Sigmoid colon (tissue), 7 donors: ENCODE measurements at places on chromosomes 3 and 15. TPM values are rescaled to one million over a fixed set of nuclear protein-coding genes. Genes with fewer than 3 reads are reported as not detected.

GCNT3 gene
- total RNA-seq = not detected

ZNF660 gene
- total RNA-seq = 4.9 TPM

DNA sequence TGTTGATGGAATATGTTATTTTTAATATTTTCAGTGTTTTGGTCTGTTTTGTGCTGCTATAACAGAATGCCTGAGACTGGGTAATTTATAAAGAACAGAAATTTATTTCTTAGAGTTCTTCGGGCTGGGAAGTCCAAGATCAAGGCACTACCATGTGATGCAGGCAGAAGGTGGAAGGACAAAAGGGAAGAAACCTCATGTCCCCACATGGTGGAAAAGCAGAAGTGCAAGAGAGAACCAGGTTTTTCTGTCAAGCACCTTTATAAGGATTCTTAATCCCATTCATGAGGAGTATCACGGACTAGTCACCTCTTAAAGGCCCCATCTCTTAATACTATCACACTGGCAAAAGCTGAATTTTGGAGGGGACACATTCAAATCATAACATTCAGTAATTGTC is 57.9 kb upstream of the EPHB3 start:
- H3K4me1 ChIP-seq = no peaks in the 10 kb centered on the region
- H3K27me3 ChIP-seq = peaks cover 8% of the 10 kb centered on the region
- no peak overlapping the region for H3K27ac ChIP-seq
- no peak for DNase-seq
- H3K36me3 ChIP-seq = no peaks in the 10 kb centered on the region

DNA sequence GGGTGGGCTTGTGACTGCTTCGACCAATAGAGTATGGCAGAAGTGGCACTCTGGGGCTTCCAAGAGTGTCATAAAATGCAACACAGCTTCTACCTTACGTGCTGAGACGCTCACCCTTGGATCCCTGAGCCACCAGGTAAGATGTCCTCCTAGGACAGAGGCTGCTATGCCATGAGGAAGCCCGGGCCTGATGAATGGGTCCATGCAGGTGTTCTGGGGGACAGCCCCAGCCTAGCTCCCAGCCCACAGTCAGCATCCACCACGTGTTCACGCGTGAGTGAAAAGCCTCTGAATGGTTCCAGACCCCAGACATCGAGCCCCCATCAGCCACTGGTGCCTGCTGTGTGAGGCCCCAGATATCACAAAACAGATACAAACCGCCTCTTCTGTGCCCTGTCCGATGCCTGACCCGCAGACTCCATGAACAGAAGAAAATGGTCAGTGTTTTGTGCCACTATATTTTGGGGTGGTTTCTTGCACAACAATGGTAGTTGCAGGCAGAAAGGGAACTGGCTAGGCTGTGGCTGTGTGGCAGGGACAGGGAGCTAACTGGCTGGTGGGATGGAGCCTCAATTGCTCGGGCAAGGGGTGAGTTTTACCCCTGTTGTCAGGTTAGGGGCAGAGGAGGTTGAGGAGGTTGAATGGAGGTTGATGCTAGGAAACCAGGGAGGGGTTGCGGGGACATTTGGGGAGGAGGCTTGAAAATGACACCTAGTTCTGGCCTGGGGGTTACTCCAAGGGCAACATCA is 92.2 kb downstream of the LINGO1 start:
- no peaks in the 10 kb centered on the region for H3K36me3 ChIP-seq
- H3K27me3 ChIP-seq = no peaks in the 10 kb centered on the region
- H3K4me3 ChIP-seq = no peak overlapping the region
- DNase-seq = peak; percentile 40
- H3K27ac ChIP-seq = no peak overlapping the region

CSTA gene
- 1.9 TPM for total RNA-seq

DNA sequence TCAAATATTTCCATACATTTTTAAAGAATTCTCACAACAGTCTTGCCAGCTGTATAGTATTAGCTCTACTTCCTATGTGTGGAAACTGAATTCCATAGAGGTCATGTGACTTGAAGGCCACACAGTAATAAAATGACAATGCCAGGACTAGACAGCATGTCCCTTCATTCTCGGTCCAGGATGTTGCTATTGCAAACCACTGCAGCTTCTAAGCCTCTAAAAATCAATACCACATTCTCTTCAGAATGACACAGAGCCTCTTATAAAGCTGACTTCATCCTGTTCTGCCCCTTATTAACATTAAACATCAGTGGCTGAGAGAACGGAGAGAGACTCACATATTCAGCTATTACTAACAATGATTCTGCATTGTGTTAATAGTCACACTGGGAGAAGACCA is 240.3 kb upstream of the PEX5L start:
- no peaks in the 10 kb centered on the region for H3K4me1 ChIP-seq
- H3K27ac ChIP-seq = no peak overlapping the region
- DNase-seq = no peak
- no peaks in the 10 kb centered on the region for H3K36me3 ChIP-seq
- H3K4me3 ChIP-seq = no peak overlapping the region
- H3K27me3 ChIP-seq = no peaks in the 10 kb centered on the region

DNA sequence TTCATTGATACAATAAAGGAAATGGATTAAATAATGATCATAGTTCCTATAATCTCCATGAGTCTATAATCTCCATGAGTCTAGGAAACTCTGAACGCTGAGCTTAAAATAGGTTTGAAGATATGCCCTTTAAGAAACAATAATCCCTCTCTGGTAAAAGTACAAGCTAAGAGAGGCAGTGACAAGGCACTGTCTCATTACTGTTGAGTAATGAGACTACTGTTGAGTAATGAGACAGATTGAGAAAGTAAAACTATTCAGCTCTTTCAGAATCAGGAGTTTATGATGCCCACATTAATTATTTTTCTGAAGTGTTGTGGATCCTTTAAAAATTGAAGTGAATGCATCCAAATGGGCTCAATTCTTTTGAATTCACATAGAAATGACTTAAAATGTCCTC is 235.5 kb upstream of the THRB start:
- no peaks in the 10 kb centered on the region for H3K36me3 ChIP-seq
- no peak overlapping the region for H3K4me3 ChIP-seq
- no peaks in the 10 kb centered on the region for H3K27me3 ChIP-seq

GRCh38 chr3:98977520-98977919 is 76.0 kb upstream of the DCBLD2 start:
- no peak for DNase-seq
- H3K36me3 ChIP-seq = no peaks in the 10 kb centered on the region
- H3K4me1 ChIP-seq = no peaks in the 10 kb centered on the region
- no peak overlapping the region for H3K4me3 ChIP-seq

DNA sequence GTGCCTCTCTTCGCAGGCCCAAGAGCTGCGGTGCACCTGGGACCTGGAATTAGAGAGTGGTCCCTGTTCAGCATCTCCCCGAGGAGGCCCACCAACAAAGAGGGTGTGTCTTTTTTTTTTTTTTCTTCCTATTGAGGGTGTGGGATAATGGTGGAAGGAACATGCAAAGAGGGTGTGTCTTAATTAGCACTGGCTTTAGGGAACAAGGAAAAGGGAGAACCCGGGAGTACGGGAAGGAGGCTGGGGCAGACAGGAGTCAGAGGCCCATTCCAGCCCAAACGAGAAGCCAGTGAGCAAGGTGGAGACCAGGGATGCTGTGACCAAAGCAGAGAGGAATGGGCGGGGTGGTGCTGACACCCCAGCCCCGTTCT is 429 bp upstream of the LOXL1 start:
- no peaks in the 10 kb centered on the region for H3K36me3 ChIP-seq
- DNase-seq = no peak
- H3K4me1 ChIP-seq = peaks cover 85% of the 10 kb centered on the region

DNA sequence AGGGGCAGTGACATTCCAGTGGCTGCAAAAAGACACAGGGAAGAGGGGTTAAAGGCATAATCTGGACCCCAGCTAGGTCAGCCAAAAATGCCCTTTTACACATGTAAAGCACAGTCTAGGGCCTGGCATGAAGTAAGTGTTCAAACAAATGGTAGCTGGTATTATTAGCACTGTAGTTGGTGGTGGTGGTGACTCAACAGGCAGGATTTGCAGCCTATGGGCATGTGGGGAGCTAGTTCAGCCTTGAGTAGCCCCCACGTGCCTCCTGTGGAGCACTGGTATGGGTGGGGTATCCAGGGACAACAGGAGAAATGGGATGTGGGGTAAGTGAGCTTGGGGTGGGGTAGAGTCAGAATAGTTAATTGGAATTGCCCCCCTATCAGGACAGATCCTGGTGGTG is 27.6 kb downstream of the DNASE1L3 start:
- H3K4me1 ChIP-seq = peaks cover 3% of the 10 kb centered on the region
- H3K4me3 ChIP-seq = no peak overlapping the region
- no peaks in the 10 kb centered on the region for H3K27me3 ChIP-seq
- no peak for DNase-seq
- no peaks in the 10 kb centered on the region for H3K36me3 ChIP-seq
- H3K27ac ChIP-seq = no peak overlapping the region

DNA sequence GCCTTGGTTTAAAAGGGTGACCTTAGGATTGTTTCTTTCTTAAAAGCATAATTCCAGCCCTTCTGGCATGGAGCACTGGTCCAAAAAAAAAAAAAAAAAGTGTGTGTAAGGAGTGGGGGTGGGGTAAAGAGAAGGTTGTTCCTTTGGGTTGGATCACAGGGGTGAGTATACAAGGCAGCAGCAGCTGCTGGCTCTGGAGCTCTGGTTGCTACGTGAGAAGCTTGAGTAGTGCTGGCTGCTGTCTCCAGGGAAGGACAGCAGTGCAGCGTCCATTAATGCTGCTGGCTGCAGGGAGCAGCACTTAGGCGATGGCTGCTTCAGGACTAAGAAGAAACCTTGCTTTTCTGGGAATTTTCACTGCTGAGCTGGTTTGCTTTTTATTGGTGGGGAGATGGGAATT is 2.3 kb downstream of the SETD5 start:
- H3K27ac ChIP-seq = peak overlapping the region; percentile 99
- H3K36me3 ChIP-seq = no peaks in the 10 kb centered on the region
- DNase-seq = peak; percentile 95
- H3K4me1 ChIP-seq = peaks cover 71% of the 10 kb centered on the region
- peak overlapping the region; percentile 89 for H3K4me3 ChIP-seq
- H3K27me3 ChIP-seq = no peaks in the 10 kb centered on the region

GRCh38 chr15:56460071-56460470 is 4.9 kb downstream of the MNS1 start:
- no peaks in the 10 kb centered on the region for H3K36me3 ChIP-seq
- H3K27me3 ChIP-seq = no peaks in the 10 kb centered on the region
- no peak for DNase-seq
- H3K4me3 ChIP-seq = no peak overlapping the region

DNA sequence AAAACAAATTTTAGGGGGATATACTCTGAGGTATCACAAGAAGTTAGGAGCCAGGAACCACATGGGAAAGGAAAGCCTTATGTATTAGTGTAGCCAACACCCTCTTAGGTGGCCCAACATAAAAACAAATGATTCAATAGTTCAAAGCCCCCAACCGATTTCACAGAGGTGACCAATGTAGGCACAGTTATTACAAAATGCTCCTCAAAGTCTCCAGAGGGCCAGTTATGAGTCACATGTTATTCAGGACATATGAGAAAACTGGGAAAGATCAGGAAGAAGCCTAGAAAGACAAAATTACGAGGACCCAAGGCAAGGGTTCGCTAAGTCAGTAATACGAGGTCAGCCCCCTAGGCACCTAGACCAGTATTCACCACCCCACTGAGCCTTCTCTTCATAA is 29.9 kb upstream of the FBN1 start:
- H3K27ac ChIP-seq = no peak overlapping the region
- no peak overlapping the region for H3K4me3 ChIP-seq
- DNase-seq = no peak
- no peaks in the 10 kb centered on the region for H3K36me3 ChIP-seq

ADAMTS7 gene
- 8.3 TPM for total RNA-seq

DNA sequence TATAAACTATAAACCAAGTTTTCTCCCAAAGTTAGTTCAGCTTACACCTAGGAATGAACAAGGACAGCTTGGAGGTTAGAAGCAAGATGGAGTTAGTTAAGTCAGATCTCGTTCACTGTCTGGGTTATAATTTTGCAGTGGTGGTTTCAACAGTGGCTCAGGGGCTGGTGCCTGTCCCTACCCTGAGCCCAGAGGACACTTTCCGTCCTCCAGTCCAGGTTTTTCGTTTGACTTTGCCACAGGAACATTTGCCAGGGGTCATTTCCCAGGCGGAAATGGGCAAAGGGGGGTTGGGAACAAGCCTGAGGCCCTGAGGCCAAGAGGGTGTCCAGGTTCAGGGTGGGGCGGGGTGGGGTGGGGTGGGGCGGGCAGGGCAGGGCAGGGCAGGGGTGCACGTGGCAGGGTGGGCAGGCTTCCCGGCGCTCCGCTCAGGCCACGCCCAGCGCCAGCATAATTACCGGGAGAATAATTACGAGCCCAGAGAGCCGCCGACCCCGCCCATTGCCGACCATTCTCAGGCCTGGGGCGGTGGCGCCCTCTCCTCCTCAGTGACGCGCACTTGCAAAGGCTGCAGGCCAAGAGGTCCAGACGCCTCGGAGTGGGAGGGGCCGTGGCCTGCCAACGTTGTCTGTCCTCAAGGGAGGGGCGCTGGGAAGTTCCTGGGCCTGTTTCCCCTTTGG is 70.4 kb downstream of the KLF13 start:
- no peaks in the 10 kb centered on the region for H3K27me3 ChIP-seq
- peaks cover 22% of the 10 kb centered on the region for H3K4me1 ChIP-seq
- H3K4me3 ChIP-seq = peak overlapping the region; percentile 33
- peak overlapping the region; percentile 81 for H3K27ac ChIP-seq
- no peaks in the 10 kb centered on the region for H3K36me3 ChIP-seq
- peak; percentile 94 for DNase-seq

GRCh38 chr15:22895465-22896190 is 57.2 kb downstream of the NIPA2 start:
- H3K36me3 ChIP-seq = peaks cover 23% of the 10 kb centered on the region
- H3K27ac ChIP-seq = no peak overlapping the region
- no peaks in the 10 kb centered on the region for H3K27me3 ChIP-seq
- no peak for DNase-seq
- H3K4me3 ChIP-seq = no peak overlapping the region

ALDH1A2 gene
- 12.5 TPM for total RNA-seq

- no peaks in the 10 kb centered on the region for H3K36me3 ChIP-seq
- H3K27me3 ChIP-seq = no peaks in the 10 kb centered on the region
- peak overlapping the region; percentile 33 for H3K4me3 ChIP-seq
- no peak for DNase-seq
Measured at GRCh38 chr15:75178938-75179745, 22.5 kb upstream of the C15orf39 start.

DNA sequence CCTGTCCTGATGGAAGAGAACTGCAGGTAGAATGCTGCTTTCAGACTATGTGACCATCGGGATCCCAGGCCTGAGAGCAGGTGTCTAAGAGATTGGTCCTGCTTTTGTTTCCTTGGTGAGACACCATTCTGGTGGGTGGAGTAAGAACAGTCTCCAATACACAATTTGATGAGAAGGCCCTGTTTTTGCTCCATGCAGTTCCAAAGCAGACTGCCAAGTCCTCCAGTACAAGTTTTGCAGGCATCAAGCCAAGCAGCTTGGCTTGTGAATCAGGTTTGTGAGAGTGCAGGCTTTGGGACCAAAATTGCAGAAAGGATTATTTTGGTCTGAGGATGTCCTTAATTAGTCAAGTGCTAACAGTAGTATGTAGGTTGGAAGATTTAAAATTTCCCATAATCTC is 381.6 kb downstream of the FOXP1 start:
- H3K27ac ChIP-seq = peak overlapping the region; percentile 85
- DNase-seq = peak; percentile 89
- H3K4me3 ChIP-seq = no peak overlapping the region
- H3K4me1 ChIP-seq = peaks cover 70% of the 10 kb centered on the region

CFAP100 gene
- not detected for total RNA-seq

FGF7 gene
- 109 TPM for total RNA-seq
